H1 (cell line): ENCODE measurements at places on chromosomes 2 and 18.

DNA sequence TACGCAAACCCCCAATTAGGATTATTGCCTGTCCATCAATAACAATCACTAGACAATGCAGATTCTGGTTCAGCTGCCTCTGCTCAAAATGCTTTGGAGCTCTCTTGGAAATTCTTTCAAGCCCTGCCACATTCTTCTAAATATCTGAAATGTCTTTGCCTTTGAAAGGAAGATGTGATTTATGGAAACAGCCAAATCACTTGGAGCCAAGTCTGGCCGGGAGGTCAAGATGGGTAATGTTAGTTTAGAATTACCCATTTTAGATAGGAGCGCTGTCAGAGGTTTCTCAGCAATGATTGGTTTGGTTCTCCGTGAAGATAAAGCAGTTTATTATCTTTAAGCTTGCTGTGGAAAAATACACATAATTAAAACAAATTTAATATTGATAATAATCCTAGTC is 306.7 kb downstream of the SETBP1 start:
- no peak for DNase-seq

DNA sequence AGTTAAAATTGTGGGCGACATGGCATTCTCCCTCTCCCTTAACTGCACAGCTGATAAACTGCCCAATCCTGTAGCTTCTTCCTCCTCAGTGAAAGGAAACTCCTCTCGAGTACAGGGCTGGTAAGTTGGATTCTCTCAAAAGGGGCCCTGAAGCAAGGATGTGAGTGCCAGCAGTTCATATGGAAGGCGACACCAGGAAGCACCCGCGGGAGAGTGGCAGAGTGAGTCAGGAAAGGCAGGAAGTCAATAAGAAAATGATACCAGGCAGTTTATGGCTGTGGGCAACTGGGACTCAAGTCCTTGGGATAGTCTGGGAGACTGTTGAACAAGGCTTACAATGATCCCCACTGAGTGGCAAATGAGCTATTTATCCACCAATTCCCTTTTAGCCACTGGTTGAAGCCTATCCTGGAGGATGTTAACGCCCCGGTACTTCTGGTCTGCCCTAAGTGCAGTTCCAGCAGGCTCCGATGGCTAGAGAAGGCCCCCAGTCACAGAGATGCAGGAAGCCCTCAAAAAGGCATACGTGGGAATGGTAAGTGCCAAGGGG is 34.8 kb downstream of the ABHD3 start:
- DNase-seq: no peak

GRCh38 chr2:24818721-24819167 is 25.5 kb downstream of the CENPO start:
- no peak for DNase-seq

GRCh38 chr2:218405746-218406208 is 6.1 kb downstream of the CTDSP1 start:
- no peak for DNase-seq

DNA sequence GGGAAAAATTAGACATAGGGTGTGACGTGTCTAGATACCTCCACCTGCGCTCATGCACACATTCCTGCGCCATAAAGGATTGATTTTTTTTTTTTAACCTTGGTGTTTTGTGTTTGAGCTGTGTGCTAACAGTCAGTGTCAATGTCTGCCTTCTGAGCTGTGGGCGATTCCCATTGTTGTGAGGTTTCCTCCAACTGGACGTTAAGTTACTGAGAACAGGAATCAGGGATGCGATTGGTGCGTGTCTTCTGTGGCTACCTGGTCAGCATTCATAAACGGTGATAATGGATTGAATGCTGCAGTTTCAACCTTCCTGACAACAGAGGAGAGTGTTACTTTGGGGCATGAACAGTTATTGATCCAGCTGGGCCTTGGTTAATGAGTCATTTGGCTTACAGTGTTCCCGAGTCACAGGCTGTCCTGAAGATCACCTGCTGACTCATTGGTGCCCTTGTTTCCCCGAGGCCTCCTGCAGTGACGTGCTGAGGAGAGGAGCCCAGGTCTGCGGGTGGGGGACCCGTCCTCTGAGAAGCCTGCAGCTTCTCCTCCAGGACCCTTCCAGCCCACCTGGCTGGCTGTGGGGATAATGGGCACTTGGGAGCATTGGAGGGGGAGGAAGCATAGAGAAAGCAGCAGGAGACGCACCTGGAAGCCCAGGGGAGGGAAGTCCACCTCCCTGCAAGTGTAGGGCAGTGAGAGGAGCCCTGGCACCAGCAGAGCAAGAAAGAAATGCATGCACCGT is 25.8 kb upstream of the CABYR start:
- DNase-seq: no peak

DNA sequence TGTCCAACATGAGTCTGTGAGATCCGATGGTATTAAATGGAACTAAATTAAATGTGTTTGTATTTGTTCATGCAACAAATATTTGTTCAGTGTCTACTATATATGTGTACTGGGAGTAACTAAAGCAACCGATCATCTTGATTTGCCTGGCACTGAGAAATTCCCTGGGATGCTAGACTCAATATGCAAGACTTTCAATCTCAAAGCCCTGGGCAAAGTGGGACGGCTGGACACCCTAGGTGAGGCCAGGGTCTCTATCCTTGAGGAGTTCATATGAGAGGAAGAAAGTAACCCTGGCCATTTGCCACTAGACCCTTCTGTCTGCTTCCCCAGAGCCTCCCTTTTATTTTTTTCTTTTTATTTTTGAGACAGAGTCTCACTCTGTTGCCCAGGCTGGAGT is 44.0 kb upstream of the HPCAL1 start:
- no peak for DNase-seq

GRCh38 chr2:67393237-67393636 is 3.9 kb upstream of the ETAA1 start:
- no peak for DNase-seq

DNA sequence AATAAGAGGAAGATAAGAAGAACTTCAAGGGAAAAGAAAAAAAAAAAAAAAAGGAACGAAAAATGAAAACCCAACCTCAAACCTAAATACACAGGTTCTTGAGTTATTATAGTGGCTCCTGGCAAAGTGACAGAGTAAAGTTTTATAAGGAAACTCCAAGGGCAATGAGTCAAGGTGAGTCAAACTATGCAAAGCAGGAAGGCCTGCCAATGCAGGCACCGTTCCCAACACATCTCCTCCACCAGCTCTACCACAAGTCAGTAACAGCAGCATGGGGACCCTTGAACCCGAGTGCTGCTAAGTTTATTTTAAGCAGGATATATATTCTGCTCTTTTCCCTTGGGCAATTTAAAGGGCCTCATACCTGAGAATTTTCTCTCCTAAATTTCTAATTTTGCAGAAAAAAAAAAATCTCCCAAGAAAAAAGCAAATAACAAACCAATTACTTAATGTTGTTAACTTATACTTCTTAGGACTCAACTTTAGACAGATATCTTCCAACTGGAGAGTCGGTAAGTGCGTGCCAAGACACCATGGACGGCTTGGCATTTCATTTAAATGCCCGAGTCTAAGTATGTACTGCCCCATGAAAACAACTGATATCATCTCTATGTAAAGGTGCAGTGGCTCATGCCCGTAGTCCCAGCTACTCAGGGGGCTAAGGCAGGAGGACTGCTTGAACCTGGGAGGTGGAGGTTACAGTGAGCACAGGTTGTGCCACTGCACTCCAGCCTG is 75.7 kb upstream of the TFCP2L1 start:
- DNase-seq: no peak
